ENCODE measurements at places on chromosomes 1 and 21.

- DNase-seq = no peak
Measured at GRCh38 chr1:42171679-42172266, 7.2 kb upstream of the GUCA2A start.

DNA sequence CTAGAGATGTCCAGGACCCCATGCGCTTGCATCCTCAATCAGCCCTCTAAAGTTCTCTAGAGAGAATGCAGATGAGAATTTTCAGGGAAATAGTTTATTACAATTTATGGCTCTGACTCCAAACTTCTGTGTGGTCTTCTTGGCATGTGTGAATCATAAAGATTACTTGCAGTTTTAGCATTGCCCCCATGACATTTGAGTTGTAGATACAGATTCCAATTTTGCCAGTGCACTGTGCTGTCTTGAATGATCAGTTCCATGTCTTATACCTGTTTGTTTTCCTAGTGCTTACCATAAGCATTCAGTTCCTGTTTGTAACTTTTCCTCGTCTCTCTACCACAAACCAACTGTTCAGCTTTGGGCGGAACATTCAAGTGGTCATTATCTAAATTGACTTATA lies 4.8 kb downstream of the KRTAP21-3 start:
- DNase-seq = no peak

DNA sequence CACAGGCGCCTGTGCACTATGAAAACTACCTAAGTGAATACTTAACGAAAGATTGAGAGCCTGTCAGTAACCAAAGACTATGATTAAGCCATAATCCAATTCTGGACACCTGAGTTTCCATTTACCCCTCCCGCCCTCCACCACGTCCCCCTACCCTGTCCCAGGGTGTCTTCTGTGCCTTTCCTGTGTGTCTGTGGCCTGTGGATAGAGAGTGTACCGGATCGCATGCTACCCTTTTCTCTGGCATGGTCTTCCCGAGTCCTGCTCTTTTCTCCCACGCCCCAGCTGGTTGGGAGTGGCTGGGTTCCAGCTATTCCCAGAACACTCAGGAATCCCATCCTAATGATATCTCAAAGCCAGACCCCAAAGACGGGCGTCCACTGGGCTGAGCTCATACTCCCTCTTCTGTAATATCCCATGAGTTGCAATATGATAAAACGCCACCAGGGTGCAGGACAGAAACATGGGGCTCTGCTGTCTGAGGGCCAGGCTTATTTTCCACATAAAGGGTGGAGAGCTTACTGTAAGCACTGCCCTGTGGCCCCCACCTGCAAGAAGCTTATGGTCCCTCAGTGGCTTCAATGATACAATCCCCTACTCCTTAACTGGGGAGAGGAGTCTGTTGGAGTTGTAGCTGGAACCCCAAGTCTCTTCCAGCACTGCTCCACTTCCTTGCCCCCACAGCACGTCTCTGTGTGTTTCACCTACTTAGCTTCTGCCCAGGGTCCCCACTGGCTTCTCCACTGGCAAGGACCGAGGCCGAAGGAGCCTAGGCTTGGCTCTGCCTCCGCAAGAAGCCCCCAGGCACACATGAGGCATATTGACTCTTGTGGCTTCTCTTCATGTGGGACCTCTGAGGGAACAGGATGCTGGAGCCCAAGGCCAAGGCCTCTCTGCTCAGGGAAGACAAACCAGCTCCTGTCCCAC lies 17.6 kb upstream of the ALX3 start:
- DNase-seq = no peak

DNA sequence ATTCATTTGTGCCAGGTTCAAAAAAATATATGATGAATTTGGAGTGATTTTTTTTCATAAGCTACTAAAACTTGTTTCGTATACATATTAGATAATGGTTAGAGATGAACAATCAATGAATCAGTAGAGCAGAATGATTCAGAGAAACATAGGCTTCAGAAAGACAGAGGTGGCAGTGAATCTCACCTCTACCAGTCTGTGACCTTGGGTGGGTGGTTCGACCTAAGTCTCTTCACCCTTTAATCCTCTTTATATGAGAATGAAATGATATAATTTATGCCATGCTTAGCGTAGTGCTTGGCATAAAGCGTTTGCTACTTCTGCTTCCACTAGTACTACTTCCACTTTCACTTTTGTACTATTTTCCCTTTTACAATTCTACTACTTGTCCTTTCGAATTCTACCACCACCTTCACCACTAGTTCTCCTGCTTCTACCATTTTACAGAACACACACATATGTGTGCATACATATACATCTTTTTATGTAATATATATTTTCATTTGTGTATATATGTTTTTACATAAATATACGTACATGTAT lies 45.1 kb downstream of the FYB2 start:
- no peak for DNase-seq

DNA sequence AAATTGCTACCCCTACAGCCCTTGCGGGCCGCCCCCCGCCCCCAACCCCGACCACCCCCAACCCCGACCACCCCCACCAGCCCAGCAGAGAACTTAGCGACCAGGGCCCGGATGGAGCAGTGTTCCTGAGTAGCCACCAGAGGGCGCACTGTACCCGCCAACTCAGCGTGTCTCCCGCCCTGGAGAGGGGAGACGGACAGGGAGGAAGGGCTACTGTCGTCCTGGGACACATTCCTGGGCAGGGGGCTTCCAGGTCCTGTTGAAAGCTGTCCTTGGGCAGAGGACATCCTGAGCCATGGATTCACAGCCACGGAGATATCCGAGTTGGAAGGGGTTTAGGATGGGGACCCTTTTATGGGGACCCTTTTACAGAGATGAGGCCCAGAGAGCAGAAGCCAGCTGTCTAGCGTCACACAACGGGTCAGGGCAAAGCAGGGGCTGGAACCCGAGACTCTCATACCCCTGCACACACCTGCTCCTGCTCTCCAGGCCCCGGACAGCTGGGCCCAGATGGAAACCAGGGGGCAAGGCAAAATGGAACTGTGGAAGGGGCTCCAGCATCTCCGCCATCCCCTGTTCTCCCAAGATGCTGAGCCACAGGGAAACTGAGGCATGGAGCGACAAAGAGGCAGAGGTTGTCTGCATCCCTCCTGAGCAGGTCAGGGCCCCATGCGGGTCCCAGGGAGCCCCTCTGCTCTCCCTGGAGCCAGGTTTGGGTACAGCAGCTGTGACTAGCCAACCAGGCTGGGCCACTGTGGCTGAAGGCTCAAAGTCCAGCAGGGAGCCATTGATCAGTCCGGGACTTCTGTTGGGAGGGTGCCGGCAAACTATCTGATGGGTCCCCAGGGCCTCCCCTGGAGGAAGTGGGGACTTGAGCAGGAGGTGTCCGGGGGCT lies 25.0 kb upstream of the LAPTM5 start:
- no peak for DNase-seq

All from ascending aorta (tissue), 2 donors.